Occipital lobe (tissue), 3 donors: ENCODE measurements at places on chromosomes 4 and X. TPM values are rescaled to one million over a fixed set of nuclear protein-coding genes. Genes with fewer than 3 reads are reported as not detected.

ADAMTS3 gene
- 21.5 TPM for total RNA-seq

PDLIM3 gene
- total RNA-seq: 18.2 TPM

GPR78 gene
- total RNA-seq: not detected

ZCCHC18 gene
- 12.0 TPM for total RNA-seq

BGN gene
- 1.9 TPM for total RNA-seq

HPGDS gene
- total RNA-seq: 1.4 TPM

INTS6L gene
- 33.1 TPM for total RNA-seq

VEGFD gene
- not detected for total RNA-seq

POU4F2 gene
- not detected for total RNA-seq

RAB33A gene
- total RNA-seq: 36.5 TPM

POU3F4 gene
- 12.6 TPM for total RNA-seq

MTNR1A gene
- total RNA-seq: 0.94 TPM

UGT2A1 gene
- total RNA-seq: not detected

SHISA3 gene
- 0.16 TPM for total RNA-seq

POLA1 gene
- total RNA-seq: 40.1 TPM

IL9R gene
- total RNA-seq: 0.16 TPM
